ENCODE measurements at places on chromosomes 13 and 19.

DNA sequence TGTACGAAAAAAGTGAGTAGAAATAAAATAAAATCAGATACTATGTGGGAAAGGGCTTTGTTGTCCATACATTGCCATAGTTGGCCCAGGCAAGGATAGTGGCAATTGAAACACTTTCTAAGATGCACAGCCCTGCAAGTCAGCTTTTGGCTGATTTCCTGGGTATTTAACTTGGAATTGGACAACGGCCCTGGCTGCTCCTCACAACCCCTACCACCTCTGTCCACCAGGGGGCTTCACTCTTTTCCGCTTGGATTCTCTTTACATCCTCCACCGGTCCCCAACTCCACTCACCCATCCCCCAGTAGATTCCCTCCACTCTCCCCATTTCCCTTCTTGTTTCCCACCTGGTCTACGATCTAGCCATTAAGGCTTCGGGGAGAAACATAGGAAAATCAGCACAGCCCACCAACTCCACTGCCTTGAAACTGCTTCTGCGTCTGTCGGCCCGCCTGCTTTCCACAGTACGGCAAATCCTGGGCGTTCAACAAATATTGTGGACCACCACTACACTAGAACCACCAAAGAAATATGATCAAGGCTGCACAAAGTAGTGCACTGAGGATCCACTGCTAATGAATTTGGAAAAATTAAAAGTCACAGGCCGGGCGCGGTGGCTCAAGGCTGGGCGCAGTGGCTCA lies 48.6 kb upstream of the GTF3A start:
- peak; percentile 13 for DNase-seq

- DNase-seq, result no peak
Measured at GRCh38 chr19:36707134-36707533, 19.7 kb downstream of the ZNF567 start.

DNA sequence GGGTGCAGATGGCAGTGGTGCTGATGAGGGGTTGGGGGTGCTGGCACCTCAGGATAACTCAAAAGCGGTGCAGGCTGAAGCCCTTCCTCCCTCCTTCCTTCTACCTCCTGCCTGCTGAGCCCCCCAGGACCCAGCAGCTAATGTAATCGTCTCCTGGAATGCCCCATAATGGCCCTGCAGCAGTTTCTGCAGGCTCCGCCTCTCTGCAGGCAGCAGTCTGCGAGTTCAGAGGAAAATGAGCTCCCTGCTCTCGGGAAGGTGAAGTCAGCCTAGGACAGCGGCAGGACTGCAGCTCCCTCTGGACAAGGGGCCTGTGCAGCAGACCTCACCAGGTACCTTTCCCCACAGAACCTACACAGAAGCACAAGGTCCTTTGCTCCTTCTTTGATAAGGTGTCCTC lies 130.9 kb downstream of the ZDHHC20 start:
- no peak for DNase-seq

DNA sequence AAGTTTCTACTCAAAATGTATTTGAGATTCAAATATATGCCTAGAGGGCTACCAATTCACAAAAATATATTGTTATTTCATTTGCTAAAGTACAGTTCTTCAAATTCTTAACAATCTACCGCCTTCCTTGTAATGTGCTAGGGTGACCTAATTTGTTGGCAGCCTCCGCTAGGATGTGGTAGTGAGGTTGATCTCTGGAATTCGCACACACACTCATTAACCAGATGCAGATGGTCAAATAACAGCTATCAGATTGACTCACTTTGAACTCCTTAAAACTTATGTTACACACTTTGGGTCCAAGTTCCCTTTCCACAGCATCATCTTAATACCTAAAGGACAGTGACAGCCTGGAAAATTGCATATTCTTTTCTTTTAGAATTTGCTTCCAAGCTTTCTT lies 367.3 kb downstream of the DCT start:
- DNase-seq, result no peak

DNA sequence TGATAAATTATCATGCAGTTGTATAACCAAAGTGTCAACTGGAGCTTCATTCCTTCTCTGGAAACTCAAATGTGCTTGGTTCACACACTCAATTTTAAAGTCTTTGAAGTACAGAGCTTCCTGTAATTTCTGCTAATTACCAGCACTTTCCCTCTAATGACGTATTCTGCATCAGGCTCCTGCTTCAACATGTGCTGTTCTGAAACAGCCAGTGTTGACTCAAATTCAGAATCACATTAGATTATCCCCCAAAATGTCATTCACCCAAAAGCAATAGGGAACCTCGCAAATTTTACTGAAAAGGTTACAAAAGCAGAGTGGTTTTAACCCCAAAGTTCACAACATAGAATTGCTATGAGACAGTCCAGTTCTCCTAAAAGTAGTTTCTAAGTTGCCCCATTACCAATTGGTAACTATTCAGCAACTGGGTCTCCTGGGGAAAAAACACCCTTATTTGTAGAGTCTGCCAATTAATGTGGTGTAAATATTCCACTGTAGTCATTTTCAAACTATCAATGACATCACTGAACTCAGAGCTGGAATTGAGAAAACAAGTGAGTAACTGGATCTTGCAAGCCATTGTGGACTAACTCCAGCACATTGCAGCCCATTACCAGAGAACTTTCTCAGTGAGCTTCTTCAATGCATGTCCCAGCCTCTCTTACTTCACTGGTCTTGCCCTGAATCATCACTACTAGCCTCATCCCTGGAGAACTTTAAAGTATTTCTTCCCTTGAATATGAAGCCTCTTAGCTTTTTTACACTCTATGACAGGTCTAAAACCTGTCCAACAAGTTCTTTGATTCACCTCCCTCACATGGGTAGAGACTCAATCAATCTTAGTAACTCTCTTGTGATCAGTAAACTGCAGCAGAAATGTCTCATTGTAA lies 955.4 kb downstream of the EFNB2 start:
- no peak for DNase-seq

DNA sequence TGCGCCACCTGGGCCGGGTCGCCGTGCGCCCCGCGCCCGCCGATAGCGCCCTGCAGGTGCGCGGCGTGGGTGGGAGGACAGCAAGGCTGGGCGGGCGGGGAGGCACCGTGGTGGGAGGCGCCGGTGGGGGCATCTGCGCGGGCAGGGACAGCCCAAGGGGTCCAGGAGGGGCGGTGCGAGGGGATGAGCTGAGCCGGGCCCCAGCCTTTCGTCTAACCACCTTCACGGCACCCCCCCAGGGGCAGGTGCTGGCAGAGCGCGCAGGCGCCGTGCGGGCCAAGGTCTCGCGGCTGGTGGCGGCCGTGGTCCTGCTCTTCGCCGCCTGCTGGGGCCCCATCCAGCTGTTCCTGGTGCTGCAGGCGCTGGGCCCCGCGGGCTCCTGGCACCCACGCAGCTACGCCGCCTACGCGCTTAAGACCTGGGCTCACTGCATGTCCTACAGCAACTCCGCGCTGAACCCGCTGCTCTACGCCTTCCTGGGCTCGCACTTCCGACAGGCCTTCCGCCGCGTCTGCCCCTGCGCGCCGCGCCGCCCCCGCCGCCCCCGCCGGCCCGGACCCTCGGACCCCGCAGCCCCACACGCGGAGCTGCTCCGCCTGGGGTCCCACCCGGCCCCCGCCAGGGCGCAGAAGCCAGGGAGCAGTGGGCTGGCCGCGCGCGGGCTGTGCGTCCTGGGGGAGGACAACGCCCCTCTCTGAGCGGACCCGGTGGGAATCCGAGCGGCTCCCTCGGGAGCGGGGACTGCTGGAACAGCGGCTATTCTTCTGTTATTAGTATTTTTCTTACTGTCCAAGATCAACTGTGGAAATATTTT lies 3.1 kb downstream of the KISS1R start:
- no peak for DNase-seq

GRCh38 chr19:12983542-12984142 lies 11.6 kb upstream of the NFIX start:
- DNase-seq, result peak; percentile 83

DNA sequence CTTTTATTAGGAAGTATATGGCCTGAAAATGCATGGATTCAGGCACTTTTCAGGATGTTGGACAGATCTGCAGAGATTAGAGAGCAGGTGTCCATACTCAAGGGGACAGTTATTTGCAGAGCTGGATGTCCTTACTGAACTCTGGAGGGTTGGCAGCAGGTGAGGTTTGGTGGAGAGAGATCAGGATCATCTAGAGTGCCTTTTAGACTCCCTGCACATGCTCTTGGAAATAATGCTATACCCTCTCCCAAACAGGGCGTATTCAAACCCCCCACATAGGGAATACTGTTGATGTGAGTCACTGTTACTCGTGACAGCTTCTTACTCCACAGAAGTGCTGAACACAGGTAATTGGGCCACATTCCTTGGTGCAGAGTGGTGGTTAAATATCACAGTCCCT lies 725.7 kb upstream of the SGCG start:
- DNase-seq, result no peak

- no peak for DNase-seq
Measured at GRCh38 chr19:47848823-47849473, 10.1 kb upstream of the TPRX2 start.
